ENCODE measurements at places on chromosomes 3 and 15.
A peak's percentile ranks its signal among the peaks of the same experiment; 100 is the strongest.

DNA sequence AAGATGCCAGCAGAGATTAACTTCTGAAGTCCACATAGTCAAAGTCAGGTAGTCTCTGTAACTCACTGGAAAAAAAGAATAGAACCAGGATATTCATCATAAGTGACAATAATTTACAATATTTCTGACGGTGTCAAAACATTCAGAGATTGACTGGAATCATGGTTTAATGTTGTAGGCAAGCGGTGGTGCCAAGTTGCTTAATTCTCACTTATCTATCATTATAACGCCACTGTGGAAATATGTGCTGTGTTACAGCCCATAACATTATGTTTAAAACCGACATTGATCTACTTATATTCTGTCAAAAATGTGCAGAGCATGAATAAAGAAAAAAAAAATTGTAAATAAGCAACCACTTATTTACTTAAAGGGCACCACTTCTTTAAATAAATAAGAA, 801.7 kb downstream of the DIPK2A start:
- no peak for DNase-seq

- DNase-seq, result no peak
Measured at GRCh38 chr3:11136116-11136515, 18.2 kb upstream of the HRH1 start.

DNA sequence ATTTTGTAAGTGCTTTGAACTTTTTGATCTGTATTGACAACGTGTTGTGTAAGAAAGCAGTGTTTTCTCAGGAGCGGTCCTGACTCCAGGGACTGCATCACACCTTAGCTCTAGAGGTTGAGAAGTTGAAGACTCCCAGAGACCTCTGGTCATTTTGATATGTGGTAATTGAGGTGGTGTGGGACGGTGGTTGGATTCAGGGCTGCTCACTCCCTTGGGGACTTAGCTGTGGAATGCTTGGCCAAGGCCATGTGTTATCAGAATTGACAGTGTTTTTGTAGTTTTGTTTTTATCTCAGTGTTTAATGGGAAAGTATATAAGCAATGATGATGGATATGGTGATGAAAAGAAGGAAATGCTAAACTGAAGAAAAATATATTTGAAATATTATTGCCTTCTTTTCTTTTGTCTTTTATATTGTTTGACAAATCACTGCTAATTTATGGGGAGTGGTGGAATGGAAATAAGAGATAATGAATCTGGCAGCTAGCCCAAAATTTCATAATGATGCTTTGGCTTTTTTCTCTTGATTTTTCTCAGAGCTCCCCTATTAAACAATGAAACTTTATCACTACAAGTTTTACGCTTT, 16.0 kb downstream of the CMSS1 start:
- no peak for DNase-seq

- no peak for DNase-seq
Measured at GRCh38 chr3:58487140-58487886, 4.6 kb upstream of the KCTD6 start.

DNA sequence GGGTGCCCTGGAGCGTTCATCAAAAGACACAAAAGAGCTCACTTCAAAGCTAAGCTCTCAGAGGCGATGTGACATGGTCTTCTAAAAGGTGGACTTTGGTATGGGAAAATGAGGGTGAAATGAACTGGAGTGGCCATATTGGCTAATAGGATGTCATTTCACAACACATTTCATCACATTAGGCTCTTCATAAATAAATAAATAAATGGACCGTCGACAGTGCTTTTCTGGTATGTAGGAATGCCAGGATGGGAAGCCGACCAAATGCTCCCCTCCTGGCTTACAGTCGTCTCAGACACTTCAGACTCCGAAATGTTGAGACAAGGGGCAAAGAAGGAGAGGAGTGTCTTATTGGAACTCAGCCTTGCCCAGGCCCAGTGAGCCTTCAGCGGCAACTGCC, 383.0 kb downstream of the NTRK3 start:
- DNase-seq, result no peak

DNA sequence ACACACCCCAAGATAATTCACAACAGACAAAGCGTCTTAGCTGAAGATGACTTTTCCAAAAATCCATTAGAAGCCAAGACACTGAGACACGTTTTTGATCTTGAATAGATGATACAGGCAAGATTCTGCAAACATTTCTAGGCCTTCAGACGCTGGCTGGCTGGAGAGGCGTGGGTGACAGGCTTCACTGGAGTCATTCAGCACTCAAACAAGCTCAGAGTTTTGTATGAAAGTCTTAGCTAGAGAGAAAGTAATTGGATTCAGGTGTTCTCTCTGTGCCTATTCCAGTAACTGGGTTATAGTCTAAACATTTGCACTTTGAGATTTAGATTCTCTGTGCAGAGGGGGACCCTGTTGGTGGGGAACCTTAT, 147.7 kb upstream of the BHLHE40 start:
- no peak for DNase-seq

- no peak for DNase-seq
Measured at GRCh38 chr3:87975716-87976115, 83.1 kb downstream of the CGGBP1 start.

GRCh38 chr3:23932571-23932970, 12.5 kb upstream of the NR1D2 start:
- DNase-seq, result no peak

- no peak for DNase-seq
Measured at GRCh38 chr15:72285402-72285801, 13.0 kb upstream of the PARP6 start.

DNA sequence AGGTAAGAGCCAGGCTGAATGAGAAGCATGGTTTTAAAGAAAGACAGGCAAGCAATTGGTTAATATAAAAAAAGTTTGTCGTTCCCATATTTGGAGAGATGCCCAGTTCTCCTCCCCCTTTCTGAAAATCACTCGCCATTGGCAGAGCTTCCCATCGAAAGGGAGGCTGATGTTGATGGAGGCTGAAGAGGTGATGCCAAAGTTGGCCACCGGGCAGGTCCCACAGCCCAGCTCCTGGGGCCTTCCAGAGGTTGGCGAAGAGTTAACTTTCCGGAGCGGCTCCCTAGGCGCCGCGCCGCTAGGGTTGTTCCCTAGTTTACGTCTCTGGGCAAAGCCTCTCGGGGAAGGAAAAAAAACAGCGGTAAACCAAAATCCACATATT, 793 bp downstream of the PCOLCE2 start:
- DNase-seq, result peak; percentile 30

DNA sequence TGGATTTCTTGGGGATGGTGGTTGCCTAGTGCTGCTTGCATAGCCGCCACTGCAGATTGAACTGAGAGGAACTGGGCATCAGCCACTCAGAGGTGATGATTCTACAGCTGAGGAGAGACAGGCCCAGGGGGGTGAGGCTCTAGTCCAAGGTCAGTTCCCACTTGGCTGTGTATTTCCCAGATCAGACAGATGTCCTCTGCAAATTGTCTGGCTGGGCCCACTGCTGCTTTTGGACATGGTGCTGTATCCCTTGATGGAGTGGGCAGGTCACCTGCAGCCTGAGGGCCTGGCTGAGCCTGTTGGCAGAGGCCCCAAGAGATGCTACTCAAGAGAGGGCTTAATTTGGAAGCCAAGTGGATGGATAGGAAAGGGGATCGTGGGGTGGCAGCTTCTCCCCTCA, 124.5 kb upstream of the CTDSPL start:
- DNase-seq, result no peak

GRCh38 chr15:70596354-70597055, 166.9 kb downstream of the UACA start:
- no peak for DNase-seq

DNA sequence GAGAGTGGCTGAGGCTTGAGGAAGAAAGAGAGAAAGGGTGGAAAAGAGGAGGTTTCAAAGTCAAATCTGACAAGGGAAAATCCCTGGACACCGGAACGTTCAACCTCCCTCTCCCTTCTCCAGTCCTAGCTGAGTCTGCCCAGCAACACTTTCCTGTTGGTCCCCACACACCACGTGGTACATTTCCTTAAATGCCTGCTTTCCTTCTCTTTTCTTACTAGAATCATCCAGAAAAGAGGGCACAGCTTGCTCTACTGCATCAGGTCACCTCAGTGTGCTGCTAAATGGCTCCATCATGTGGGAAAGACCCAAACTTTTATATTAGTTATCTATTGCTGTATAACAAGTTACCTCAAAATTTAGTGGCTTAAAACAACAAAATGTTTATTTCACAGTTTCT, 181.2 kb downstream of the NECTIN3 start:
- no peak for DNase-seq

DNA sequence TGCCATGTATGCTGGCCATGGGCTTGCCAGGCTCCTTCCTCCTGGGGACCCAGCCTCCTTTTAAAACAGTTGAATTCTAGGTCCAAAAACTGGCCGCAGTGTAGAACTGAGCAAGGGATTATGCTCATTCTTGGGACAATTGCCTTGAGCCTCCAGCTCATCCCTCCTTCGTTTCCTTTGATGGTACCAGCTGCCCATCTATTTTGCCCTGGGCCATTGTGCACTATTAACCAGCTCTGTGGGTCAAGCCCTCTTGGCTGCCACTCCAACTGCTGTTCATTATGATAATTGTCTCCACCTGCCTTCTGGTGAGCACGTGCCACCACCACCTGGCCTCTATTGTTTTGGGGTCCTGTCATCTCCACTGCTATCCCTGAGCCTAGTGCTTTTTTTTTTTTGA, 75.8 kb upstream of the SYN2 start:
- DNase-seq, result no peak

GRCh38 chr3:149967086-149967685, 3.5 kb downstream of the PFN2 start:
- no peak for DNase-seq

- no peak for DNase-seq
Measured at GRCh38 chr3:131560795-131561194, 58.0 kb upstream of the MRPL3 start.

GRCh38 chr15:95304151-95304946, 1026.2 kb upstream of the NR2F2 start:
- DNase-seq, result no peak

DNA sequence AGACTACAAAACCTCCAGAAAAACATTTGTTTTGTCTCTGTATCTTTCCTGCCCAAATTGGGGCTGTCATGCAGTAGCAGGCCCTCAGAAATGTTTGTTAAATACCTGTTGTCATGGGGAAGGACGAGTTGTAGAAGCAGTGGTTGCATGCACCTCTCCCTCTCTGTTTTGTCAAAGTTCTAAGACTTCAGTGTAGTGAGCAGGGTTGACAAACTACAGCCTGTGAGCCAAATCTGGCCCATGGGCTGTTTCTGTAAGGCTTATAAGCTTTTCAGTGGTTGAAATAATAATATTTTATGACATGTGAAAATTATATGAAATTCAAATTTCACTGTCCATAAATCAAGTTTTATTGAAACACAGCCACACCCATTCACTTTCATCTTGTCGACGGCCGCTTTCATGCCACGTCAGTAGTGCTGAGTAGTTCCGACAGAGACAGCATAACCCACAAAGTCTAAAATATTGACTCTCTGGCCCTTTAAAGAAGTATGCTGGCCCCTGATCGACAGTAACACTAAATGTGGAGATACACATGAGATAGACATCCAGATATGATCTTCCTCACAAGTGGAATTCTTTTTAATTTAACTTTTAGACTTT, 102.9 kb downstream of the PDZRN3 start:
- DNase-seq, result no peak

DNA sequence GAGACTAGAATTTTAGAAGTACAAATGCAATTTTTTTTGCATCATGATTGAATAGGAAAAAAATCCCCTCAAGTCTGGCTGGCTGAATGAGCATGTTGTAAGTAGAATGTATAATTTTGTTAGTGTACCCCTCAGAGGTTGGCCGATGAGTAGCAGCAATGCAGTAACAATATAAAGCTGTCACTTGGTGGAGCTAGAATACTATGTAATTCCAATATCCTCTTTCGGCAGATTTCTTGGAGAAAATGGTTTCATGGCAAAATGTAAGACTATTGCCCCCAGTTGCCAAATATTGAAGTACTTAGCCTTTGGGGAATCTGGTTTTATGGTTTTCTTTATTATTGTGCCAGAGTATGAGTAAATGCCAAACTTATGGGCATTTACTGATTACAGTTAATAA, 39.8 kb upstream of the SGO1 start:
- DNase-seq, result peak; percentile 51

- no peak for DNase-seq
Measured at GRCh38 chr15:87829332-87830050, 427.0 kb downstream of the NTRK3 start.

DNA sequence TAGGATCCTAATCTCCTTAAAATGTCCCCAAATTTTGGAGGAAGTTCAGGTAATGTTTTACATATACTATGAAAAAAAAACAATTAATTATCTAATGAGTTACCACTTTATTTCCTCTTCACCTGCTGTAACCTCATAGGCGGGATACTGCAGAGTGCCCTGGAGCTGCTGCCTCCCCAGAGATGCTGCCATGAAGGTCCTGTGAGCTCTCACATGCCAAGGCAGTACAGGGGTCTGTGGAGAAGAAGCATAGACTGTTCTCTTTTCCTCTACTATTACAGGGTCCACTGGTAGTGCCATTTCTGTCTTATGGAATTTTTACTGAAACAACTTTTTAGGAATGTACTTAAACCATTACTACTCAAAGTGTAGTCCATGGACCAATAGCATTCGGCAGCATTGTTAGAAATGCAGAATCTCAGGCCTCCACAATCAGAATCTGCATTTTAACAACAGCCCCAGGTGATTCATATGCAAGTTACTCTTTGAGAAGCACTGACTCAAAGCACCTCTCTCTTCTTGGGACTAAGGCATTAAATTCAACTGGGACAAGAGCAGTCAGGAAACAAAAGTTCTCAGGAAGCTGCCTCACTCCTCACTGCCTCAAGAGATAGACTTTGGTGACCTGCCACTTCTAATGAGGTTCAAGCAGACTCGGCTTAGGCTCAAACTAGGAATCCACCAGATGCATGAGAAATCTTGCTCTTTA, 30.3 kb upstream of the CPOX start:
- peak; percentile 40 for DNase-seq

DNA sequence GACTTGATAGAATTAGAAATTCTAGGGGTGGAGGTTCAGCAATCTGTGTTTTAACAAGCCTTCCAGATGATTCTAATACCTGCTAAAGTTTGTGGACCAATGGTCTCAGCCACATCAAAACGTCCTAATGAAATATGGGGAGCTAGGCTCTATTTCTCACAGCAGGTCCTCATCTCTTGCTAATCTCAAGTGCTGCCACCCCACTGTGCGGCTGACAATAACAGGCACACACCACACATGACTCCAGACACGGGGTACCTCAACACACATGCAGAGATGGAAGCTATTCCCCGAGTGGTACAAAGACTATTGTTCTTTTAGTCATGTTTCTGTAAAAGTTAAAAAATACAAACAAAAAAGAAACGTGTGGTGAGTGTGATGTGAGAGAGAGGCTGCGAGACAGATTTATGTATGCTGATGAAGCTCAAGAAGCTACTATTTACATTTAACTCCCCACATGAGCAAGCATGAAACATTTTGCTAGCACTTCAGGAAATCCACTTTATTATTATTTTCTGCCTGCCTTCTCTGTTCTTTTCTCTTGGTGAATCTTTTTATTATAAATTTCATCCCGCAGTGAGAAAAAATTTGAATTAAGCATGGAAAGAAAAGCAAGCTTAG, 405.6 kb downstream of the MAGI1 start:
- DNase-seq, result no peak

DNA sequence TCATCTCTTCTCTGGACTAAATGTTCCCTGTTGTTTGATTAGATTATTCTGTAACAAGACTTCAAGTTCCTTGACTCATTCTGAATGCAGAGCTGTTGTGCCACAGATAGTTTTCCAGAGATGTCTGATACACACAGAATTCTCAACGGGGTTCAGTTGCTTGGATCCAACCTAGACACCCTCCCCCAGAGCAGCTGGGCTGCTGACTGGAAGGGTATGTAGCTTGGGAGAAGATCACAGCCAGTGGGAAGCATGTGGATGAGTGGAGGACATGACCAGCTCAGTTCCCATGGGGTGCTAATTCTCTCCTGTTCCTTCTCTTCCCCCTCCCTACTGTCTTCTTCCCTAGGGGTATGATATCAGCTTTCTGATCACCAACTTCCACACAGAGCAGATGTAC, 6.6 kb upstream of the TTLL3 start:
- no peak for DNase-seq
